ENCODE measurements at places on chromosomes 2 and 18. TPM values are rescaled to one million over a fixed set of nuclear protein-coding genes. Genes with fewer than 3 reads are reported as not detected.

KIF5C gene
- 21.3 TPM for total RNA-seq

LYG2 gene
- total RNA-seq: not detected

RAB6C gene
- total RNA-seq: 0.11 TPM

TXNDC2 gene
- not detected for total RNA-seq

NETO1 gene
- not detected for total RNA-seq

MOGAT1 gene
- total RNA-seq: not detected

All from CD4-positive, alpha-beta memory T cell (primary cell).